ENCODE measurements at places on chromosomes 7 and 10.
A peak's percentile ranks its signal among the peaks of the same experiment; 100 is the strongest.

- no peak for DNase-seq
Observed at GRCh38 chr7:118109607-118110006, 74.4 kb upstream of the LSM8 start.

GRCh38 chr7:85471307-85471706 lies 284.5 kb upstream of the SEMA3D start:
- no peak for DNase-seq

DNA sequence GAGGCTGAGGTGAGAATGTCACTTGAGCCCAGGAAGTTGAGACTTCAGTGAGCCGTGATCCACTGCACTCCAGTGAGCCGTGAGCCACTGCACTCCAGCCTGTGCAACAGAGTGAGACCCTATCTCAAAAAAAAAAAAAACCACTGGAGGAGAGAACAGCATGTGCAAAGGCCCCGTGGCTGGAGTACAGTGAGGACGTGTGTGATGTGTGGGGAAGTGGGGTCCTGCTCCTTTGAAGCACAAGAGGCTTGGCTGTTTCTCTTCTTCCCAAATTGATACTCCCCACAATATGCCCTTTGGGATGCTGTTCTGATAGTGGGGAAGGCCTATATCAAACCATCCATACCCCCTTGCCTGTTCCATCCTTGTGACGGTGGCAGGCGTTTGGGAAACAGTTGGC lies 68.2 kb downstream of the C10orf105 start:
- no peak for DNase-seq

- no peak for DNase-seq
Observed at GRCh38 chr10:97207756-97208346, 22.1 kb upstream of the SLIT1 start.

DNA sequence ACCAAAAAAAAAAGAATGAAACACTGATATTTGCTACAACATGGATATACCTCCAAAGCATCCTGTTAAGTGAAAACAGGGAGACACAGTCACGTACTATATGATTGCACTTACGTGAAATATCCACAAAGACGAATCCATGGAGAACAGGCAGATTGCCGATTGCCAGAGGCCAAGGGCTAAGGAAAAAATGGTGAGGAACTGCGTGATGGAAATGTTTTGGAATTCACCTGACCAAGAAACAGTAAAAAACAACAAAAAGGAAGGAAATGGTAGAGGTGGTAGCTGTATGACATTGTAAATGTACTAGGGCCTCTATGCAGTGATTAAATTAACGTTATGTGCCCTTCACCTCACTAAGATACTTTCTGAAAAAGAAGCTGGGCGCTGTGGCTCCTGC lies 44.1 kb upstream of the GTF2IRD1 start:
- DNase-seq = no peak

GRCh38 chr7:36966039-36966438 lies 241.7 kb upstream of the AOAH start:
- no peak for DNase-seq

DNA sequence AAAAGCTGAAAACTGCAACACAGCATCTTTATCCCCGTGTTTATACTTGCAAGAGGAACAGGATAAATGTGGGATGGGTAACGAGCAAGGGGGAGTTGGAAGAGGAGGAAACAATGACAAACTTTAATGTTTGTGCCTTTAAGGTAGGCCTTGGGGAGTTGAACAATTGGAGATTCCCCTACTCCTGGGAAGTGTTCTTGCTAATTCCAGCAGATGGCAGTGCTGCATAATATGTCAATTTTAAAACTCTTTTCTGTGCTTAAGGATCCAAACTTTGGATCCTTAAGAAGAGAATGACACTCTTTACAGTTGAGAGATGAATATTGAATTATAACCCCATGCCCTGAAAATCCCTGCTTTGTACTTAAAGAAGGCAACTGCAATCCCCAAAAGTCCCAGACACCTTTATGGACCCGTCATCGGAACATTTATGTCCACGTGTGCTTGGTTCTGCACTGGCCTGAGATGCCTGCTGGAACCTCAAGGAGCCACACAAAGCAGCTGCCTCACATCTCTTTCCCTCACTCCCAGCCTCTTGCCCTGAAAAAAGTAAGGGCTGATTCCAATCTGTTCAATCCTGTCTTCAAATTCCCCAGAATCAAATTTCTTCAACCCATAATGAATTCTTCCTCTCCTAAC lies 12.0 kb downstream of the IFIT5 start:
- DNase-seq = peak; percentile 54

DNA sequence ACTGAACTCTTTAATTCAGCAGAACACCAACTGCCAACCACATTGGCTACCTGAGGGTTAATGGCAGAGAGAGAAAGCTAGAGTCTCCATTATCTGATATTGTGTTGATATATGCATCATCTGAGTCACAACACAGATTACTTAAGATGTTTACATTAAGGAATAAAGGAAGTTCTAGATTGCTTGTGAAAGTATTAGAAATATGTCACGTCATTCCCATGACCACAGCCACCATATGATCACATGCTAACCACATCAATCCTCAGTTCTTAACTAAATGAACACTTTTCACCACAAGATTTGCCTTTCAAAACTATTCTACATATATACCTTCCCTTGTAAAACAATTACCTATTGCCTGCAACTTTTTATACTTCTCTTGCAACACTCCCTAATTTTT lies 337.9 kb downstream of the FGFR2 start:
- no peak for DNase-seq

DNA sequence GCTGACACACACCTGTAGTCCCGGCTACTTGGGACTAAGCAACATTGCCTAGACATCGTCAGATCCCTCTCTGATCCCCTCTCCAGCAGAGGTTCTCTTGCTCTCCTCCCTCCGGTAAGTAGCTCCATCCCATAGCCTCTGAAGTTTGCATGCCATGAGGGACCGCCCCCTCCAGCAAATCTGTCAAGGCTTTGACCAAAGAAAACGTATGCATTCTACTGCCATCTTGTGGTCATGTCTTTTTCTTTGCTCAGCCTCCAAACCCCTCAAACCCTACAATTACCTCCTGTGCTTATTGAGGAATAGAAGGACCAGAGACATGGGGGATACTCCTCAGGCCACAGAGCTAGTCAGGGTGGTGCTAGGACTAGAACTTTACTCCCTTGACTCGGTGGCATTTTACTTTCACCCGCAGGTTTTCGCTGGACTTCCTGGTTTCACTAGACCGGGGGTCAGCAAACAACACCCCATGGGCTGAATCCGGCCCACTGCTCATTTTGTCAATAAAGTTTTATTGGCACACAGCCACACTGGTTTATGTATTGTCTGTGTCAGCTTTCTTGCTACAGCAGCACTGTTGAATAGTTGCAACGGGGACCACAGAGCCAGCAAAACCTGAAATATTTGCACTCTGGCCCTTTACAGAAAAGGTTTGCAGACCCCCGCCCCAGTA lies 202.6 kb upstream of the FOXK1 start:
- no peak for DNase-seq

DNA sequence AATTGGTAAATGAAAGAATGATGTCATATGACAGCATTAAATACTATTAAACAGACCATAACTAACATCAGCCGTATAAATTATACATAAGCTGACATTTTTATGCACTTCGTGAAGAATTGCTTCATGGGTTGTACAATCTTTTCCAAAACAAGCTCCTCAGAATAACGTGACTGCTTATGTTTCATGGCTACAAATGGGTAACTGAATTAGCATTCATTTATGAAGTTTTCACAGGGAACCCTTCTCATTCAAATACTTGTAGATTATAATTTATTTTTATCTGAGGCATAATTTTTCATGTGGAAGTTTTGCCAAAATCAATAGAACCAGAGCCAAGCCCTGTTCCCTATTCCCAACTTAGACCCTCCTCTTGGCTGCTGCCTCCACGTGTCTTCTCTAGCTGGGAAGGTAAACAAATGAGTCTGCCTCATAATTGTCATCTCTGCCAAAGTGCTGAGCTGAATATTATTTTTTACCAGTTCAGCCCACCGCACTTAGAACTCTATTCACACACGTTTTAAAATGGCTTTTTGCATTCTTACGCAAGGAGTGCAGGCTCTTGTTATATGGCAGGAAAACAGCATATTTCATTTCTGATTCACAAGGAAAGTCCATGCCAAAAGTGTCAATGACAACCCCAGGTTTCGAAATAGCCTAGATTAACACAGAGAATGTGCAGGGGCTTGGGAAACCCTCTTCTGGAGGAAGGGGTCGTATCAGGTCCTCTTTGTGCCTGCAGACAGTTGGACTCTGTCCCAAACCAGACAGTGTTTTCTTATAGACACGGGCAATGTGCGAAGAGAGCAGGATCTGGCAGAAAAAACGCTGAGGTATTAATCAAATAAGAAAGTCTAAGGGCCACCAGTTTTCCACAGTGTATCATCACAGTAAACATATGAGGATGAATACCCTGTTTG lies 370.7 kb upstream of the MGMT start:
- DNase-seq = no peak

- no peak for DNase-seq
Observed at GRCh38 chr7:73954181-73954580, 73.8 kb upstream of the ELN start.

All from hematopoietic multipotent progenitor cell treated with erythropoietin and hydrocortisone succinate and interleukin-3 and kit ligand, for 15 days (in vitro differentiated cells).